ENCODE measurements at places on chromosomes 16 and 17.

GRCh38 chr17:79276821-79277220, 202.2 kb downstream of the ENGASE start:
- DNase-seq, result peak; percentile 87
- H3K36me3 ChIP-seq, result no peaks in the 10 kb centered on the region

- peaks cover 11% of the 10 kb centered on the region for H3K36me3 ChIP-seq
- H3K27me3 ChIP-seq, result no peaks in the 10 kb centered on the region
- H3K27ac ChIP-seq, result peak overlapping the region; percentile 23
Measured at GRCh38 chr16:89534252-89534756, 26.1 kb downstream of the SPG7 start.

DNA sequence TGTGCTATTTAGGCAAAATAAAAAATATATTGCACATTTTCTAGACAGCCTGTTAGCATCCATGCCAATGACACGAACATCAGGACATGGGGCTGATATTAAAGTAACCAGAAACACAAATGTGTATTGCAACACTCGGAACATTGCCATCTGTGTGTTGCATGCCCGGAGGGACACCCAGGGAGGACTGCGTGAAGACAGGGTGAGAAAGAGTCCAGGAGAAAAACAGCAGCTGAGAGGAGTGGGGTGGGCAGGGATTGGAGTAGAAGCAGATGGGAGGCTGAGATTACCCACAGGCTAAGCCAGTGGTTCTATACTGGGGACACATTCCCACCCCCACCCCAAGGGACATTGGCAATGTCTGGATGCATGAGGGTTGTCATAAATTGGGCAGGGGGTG, 114.8 kb downstream of the GRIN2A start:
- H3K36me3 ChIP-seq, result no peaks in the 10 kb centered on the region
- DNase-seq, result no peak
- H3K27ac ChIP-seq, result no peak overlapping the region
- H3K4me1 ChIP-seq, result no peaks in the 10 kb centered on the region

GRCh38 chr16:53159781-53160436, 105.1 kb downstream of the CHD9 start:
- no peak overlapping the region for H3K4me3 ChIP-seq
- H3K36me3 ChIP-seq, result no peaks in the 10 kb centered on the region
- H3K27ac ChIP-seq, result no peak overlapping the region
- no peak for DNase-seq
- H3K4me1 ChIP-seq, result no peaks in the 10 kb centered on the region
- no peaks in the 10 kb centered on the region for H3K27me3 ChIP-seq

DNA sequence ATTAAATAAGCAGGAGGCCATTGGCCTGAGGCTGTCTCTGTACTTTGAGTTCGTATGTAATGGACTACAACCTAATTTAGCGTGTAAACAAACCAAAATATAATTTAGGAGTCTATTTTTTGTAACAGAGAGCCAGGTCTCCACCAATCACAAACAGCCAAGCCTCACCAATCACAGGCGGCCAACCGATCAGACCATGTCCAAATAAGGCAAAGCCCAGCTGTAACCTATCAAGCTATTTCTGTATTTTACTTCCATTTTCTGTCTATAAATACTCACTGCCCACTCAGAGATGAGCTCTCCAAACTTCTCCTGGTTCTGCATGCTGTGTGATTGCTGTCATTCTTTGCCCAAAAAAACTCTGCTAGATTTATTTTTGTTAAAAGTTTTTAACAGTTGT, 322.7 kb downstream of the NPIPA8 start:
- no peak for DNase-seq
- H3K4me1 ChIP-seq, result no peaks in the 10 kb centered on the region
- no peaks in the 10 kb centered on the region for H3K27me3 ChIP-seq
- H3K27ac ChIP-seq, result no peak overlapping the region
- no peak overlapping the region for H3K4me3 ChIP-seq
